ENCODE measurements at places on chromosomes 4 and X. TPM values are rescaled to one million over a fixed set of nuclear protein-coding genes. Genes with fewer than 3 reads are reported as not detected.

GRCh38 chrX:51215266-51215665 is 117.4 kb upstream of the NUDT10 start:
- DNase-seq = no peak

DNA sequence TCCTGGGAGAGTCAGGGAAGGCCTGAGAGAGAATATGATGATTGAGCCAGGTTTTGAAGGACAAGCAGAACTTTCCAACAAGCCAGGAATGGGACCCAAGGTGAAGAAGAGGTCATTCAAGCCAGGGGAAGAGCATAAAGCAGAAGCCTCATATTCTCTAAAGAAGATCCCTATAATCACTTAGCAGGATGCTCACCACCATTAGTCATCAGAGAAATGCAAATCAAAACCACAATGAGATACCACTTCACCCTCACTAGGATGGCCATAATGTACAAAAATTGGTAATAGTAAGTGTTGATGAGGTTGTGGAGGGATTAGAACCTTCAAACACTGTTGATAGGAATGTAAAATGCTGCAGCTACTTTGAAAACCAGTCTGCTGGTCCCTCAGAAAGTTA is 20.5 kb upstream of the SUPT20HL1 start:
- no peak for DNase-seq

GRCh38 chr4:106875340-106875739 is 160.8 kb downstream of the DKK2 start:
- DNase-seq = no peak

DNA sequence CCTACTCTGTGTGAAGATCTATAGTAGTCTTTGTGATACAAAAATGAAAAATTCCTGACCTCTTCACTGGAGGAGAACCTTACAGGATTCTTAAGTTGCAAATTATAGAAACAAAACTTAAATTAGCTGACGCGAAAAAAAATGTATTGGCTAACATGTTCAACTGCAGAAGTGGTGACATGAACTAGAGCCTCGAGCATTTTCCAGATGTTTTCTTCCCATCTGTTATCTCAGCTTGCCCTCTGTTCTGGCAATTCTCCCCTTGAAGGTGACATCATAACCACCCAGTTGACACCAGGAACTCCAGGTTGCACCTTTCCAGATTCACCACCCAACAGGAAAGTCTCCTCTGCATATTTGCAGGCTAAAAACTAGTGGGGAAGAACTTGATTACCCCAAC is 222.4 kb downstream of the KDR start:
- DNase-seq = no peak

GRCh38 chrX:70456256-70456655 is 11.6 kb downstream of the DLG3 start:
- no peak for DNase-seq

DNA sequence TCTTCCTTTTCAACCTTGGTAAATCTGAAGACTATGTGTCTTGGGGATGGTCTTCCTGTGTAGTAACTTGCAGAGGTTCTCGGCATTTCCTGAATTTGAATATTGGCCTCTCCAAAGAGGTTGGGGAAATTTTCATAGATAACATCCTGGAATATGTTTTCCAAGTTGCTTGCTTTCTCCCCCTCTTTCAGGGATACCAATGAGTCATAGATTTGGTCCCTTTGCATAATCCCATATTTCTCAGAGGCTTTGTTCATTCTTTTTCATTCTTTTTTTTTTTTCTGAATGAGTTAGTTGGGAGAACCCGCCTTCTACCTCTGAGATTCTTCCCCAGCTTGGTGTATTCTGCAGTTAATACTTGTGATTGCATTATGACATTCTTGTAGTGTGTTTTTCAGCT is 549.2 kb upstream of the AMOT start:
- no peak for DNase-seq

GRCh38 chrX:103637604-103638338 is 9.0 kb downstream of the TCEAL1 start:
- no peak for DNase-seq

DNA sequence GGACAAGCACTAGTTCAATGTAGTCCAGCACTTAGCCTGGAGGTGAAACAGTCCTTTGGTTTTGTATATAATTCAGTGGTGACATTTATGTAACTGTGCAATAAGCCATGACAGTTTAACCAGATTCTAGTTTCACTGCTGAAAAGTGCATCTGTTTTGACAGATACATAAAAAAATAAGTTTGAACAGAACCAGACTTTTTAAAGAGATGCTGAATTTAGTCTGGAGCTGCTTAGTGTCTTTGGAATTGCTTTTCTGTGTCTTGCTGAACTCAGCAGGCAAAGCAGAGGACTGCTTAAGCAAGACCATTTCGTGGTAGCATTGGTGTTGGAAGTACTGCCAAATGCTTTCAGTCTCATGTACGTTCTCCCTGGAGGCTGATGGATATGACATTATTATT is 393.5 kb downstream of the MAPK10 start:
- peak; percentile 66 for DNase-seq

DNA sequence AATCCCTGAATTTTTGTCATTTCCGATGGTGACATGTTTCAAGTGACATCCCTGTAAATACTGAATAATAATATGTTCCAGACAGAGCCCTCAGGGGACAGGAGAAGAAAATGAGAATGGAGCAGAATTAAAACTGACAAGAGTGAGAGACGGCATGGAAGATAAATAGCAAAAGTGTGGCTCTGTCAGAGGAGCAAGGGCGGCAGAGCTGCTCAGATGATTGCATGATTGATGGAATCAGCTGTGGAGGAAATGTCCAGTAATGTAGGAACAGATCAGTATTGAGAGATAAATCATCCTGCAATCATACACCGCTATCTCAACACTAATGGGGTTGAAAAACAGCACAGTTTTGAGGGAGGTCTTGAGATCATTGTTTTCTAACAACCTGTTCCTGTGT is 350.3 kb downstream of the STIM2 start:
- no peak for DNase-seq

GRCh38 chr4:17719106-17719505 is 62.3 kb downstream of the FAM184B start:
- no peak for DNase-seq

DNA sequence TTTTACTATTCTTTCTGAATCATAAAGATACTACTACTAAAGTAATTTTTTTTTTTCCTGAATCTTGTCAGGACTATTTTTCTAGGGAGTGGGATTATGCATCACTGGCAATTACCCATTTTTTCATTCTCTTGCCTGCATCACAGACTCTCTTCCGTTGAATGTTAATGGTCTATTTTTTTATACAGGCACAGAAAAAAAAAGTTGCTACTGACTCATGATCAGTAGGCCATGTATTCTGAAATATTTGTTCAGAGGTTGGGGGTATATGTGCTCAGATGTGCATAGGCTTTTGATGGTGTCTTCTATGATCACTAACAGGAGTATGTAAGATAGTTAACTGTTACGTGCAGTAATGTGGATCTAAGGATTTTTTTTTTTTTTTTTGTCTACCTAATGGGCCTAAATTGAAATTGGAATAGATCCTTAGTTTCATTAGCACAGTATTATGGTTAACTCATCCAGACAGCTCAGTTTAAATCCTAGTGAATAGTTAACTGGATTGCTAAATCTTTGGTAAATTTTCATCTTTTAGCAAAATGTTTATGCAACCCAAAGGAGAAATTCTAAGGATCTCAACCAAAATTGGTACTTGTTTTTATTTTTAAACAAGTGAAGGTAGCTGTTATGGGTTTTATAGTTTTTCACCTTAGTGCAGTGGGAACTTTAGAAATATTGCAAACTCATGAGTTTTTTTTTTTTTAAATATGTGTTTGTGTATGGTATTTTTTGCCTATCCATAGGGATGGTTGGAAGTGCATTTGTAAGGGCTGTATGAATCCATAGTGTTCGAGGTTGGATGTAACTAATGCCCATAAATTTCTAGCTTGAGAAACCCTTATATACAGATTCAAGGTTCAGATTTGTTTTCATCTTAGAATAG is 12.1 kb downstream of the BMP2K start:
- no peak for DNase-seq

DNA sequence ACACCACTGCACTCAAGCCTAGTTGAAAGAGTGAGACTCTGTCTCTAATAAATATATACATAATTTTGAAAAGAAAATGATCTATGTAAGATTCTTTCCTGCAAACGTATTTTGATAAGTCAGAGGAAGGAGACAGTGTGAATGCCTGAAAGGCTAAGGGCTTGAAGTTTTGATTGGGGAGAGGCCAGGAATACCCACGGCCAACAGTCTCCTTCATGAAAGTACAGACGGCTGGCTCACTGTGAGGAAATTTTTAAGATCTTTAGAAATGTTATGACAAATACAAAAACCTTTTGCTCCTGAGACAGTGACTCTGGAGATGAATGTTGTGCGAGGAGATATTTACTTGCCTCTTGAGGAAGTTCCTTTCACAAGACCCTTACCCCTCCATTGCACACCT is 111.4 kb upstream of the KLHL13 start:
- no peak for DNase-seq

DNA sequence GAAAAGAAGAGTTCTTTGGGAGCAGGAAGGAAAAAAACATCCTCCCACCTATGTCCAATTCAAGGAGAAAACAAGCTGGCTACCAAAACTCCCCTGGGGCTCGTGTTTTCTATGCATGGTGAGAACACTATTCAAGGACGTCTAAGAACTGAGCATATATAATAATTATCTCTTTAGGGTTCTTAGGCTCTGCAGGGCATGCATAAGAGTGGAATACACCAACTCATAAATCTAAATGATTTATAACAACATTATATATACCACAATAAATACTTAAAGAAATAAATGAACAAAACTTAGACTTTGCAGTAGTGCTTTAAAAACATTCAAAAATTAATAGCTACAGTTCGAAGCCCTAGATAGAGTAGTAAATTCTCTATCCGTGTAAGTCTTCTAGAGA is 19.5 kb upstream of the TMEM154 start:
- no peak for DNase-seq

DNA sequence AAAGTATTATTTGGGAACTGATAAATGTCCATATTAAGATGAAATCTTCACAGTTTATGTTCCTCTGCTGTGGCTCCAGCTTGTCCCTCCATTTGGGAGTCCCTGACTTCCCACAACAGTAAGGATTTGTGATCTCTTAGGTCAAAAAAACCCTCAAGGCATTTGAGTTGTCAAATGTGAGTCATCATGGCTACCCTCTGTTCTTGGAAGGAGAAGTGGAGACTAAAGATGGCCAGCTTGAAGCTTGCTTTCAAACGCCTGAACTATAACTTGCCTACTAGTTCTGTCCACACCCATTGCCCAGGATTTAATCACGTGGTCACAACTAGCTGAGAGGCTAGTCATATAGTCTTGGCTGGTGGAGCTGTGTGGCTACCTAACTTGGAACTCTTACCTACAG is 107.8 kb downstream of the CCNG2 start:
- no peak for DNase-seq

- no peak for DNase-seq
Measured at GRCh38 chrX:38563030-38563429, 1.7 kb downstream of the TSPAN7 start.

- no peak for DNase-seq
Measured at GRCh38 chrX:120453985-120454384, 15.1 kb downstream of the LAMP2 start.

GRCh38 chrX:46737462-46737861 is 21.5 kb downstream of the SLC9A7 start:
- no peak for DNase-seq

DNA sequence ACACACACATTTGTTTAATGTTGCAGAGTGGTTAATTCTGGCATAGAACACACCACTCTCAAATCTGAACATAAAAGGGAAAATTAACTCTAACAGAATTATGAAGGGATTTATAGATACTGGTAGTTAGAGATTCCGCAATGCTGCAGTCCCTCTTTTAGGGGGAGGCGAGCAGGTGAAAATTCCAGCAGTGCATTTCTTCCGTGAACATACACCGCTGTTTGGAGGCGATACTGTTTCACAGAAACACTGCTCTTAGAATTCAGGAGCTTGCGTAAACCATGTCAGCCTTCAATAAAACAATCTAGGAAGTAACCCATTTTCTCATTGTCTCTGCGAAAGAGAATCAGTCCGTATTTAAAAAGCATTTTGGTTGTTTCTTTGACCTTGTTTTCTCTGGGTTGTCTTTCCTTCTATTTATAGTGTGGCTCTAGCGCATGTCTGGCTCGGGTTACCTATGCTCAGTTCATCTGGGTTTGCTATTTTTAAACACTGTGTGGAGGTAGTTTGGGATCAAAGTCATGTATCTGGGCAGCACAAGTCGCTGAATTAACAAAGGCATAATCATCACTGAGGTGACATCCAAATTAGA is 90.4 kb downstream of the GPAT3 start:
- DNase-seq = peak; percentile 74

DNA sequence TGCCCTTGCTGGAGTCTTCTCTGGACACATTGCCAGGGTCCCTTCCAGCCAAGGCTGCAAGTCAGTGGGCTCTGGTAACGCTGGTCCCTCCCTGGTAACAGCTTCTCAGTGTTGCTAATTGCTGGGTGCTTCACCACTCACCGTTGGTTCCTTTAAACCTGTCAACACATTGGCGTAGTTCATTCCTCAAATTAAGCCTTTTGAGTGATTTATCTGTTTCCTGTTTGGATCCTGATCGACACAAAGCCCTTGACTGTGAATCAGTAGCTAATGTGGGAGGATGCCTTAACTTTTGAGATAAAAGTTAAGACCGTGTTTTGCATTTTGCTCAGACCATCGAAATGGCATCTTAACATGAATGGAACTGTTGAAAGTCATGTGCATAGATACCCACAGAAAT is 125.9 kb downstream of the AMELX start:
- no peak for DNase-seq

DNA sequence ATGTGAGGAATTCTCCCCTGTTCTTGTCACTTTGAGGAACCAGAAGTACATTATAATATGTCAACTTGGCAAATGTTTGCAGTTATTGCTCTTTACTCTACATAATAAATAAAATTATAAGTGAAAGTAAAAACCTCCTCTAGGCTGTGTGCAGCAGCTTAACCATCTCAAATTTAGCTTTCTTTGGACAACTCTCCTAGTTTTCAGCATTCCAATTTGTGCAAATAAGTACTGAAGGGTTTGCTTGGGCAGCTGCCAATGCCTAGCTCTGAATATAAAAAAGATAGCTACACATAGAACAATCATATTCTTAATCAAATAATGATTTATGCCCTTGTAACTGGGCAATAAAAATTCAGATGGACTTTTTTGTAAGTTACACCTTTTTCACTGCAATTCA is 82.5 kb downstream of the GASK1B start:
- peak; percentile 19 for DNase-seq

DNA sequence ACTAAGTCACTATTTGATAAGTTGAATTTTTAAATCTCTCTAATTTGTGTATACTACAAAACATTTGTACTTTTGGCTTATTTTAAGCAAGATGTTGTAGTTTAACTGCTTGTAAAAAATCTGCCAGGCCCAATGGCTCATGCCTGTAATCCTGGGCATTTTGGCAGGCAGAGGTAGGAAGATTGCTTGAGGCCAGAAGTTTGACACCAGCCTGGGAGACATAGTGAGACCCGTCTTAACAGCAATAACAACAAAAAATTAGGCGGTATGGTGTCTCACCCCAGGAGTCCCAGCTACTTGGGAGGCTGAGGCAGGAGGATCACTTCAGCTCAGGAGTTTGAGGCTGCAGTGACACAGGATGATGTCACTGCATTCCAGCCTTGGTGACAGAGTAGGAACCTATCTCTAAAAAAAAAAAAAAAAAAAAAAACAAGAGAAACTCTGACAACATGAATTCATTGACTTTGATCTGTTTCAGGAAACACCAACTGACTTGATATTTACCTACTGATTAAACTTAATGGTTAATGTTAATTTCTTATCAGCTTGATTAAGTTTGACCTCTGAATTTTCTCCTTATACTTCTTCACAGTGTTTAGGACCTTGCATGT is 8.9 kb downstream of the FHIP1A start:
- DNase-seq = no peak

GABRA4 gene
- polyA plus RNA-seq = 0.03 TPM

OPHN1 gene
- polyA plus RNA-seq = 13.6 TPM

CYSLTR1 gene
- polyA plus RNA-seq = 8.5 TPM

XPNPEP2 gene
- polyA plus RNA-seq = 5.9 TPM

HMX1 gene
- polyA plus RNA-seq = 0.11 TPM

Data from muscle of leg (tissue), 16 donors.